PC-3 (cell line): ENCODE measurements at places on chromosomes 2 and 18. TPM values are rescaled to one million over a fixed set of nuclear protein-coding genes. Genes with fewer than 3 reads are reported as not detected.

- no peak for DNase-seq
These were observed 6.0 kb upstream of the HIBCH start for GRCh38 chr2:190325588-190325987.

DNA sequence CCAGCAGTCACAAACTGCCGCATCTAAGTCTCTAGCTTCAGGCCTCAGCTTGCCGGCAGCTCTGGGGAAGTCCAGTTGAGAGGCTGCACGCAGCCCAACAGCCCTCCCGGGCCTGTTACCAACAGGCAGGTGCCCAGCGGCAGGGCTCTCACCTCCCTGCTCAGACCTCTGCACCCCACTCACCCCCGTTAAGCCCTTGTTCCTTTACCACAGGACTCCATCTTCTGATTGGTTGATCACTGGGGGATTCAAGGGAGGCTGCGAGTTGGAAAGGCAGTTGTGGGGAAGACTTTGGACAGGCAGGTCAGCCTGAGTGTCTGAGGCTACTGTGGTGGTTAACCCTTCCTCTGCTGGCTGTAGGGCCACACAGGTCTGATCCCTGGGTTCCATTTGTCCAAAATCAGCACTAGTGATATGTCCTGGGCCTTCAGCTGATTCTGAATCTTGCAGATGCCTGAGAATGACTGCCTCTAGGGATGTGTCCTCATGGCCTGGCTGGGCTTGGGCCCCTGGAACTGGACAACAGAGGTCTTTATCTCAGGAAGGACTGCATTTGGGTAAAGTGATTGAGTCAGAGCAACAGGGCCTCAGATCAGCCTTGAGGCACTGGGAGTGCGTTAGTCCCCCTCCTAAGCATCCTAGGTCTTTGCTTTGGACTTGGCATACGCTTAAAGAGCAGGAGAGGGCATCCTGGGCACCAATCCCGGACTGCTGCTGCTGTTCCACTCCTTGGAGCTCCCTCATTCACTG lies 88.4 kb downstream of the APOB start:
- no peak for DNase-seq

GRCh38 chr18:12645751-12646203 lies 12.1 kb downstream of the SPIRE1 start:
- peak; percentile 38 for DNase-seq

DNA sequence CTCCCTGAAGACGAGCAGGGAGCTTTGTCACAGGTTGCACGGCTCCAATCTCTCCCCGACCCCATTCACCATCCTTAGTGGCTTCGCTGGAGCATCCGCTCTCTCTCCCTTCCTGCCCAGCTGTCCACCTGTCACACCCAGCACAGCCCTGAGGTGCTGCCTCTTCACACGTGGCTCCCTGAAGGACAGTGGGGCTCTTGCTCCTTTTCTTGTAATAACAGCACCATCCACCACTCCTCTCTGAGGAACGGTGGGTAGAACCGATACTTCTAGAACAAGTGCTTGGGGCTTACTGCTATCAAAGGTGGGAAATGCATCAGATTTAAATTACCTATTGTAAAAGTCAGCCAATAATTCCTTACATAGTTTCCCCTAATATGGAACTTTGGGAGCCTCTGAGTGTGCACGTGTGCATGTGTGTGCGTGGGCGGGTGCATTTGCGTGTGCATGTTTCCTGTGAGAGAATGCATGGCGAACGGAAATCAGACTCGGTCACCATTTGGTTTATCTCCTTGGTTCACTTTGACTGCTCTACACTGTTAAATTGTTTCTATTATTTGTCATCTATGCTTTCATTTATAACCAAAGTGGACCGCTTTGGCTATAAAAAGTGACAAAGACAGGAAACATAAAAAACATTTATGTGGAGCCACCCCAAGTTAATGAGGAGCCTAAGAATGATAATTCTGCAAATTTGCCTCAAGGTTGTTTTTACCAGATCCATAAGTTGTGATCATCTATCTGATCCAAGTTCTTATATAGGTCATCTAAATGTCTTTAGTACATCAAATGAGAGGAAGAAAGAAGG lies 39.1 kb downstream of the KLHL29 start:
- DNase-seq, result no peak

DNA sequence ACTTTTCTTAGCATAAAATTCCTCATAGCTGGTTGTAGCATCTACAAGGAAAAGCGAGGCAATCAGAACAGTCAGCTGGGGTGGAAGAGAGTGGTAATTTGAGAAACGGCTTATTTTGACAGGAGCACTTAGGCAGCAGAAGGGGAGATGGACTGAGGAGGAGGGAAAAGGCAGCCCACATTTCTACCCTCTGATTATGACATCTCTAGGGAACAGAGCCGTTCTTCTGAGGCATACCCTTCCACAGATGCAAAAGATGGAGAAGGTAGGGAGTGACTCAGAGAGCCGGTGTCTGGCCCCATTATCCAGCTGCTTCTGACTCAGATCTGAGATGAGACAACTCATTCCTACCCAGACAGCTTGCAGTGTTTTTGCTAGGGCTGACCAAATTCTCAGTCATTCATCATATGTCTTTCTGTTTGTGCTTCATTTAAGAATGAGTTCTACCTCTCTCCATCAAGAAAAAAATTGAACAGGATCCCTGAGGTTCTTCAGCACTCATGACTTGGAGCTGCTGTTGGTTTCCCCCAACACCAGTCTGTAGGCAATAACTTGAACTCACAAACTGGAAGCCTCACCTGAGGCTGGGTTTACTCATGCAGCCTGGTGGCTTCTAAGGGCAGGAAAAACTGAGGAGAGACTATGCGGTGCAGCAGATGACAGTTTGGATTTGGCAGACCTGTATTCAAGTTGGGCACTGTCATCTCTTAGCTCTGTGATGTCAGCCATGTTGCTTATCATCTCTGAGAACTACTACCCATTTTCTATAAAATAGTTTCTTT lies 15.9 kb upstream of the SEC11C start:
- peak; percentile 66 for DNase-seq

DNA sequence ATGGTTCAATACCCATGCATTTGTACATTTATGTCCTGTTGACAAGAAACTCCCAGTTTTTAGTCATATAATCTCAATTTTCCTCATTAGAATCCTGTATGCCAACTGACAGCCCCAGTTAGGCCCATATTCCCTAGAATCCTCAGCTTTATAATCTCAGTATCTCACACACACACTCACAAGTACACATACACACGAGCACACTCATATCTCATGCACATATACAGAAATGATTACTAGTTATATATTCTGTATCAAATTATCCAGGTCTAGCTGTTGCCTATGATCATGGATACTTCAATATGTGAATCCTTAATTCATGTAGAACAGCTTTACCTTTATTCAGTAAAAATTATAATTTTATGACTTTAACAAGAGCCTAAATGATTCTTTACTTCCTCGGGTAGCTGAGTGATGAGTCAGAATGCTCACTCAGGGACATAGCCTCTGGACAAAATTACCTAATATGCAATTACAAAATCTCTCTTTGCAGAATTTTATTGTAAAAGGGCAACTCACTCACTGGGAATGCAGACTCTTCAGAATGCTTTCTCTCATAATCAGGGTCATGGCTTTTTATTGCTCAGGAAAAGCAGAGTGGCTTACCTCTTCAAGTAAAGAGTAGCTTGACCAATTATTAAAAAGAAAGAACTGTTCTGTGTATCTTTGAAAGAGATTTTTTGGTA lies 193.6 kb upstream of the PIK3C3 start:
- DNase-seq, result peak; percentile 80

DNA sequence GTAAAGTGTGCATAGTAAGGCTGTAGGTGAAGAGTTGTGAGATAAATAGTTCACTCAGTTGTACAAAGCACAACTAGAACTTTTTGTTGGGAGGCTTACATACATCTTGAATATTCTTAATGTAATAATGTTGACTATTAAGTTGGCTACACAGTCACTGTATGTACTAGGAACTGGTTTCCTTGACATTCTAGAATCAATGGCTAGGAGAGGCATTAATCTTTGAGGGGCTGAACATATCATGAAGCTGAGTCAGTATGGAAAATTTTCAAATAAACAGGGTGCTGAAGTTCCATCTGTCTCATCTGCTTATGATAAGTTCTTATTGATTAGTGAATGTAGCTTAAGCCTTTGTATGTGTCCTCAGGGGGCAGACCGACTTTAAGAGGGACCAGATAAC lies 23.4 kb downstream of the METTL21A start:
- no peak for DNase-seq

DNA sequence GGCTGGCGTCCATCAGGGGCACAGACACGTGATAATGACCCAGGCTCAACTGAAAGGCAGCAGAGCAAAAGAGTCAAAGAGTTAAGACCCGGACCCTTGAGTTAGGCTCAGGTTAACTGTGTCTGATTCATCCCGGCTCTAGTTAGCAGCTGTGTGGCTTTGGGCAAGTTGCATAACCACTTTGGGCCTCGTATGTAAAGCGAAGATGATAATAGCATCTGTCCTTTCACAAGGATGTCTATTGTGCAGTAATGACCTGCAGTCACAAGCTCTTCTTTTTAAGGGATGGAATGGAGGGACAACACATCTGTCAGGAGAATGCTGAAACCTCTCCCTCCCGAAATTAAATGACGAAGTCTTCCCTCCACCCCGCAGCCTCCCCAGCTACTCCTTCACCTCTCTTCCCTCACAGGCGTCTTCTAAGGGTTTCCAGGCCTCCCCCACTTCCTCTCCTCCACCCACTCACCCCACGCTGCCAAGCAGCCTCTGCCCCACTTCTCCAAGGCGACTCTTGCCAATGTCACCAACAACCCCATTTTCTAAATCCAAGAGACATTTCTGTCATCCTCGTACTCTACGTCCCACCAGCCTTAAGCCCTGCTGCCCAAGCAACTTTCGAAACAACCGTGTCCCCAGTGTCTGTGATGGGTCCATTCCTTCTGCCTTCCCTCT lies 135.1 kb upstream of the ID2 start:
- DNase-seq, result no peak

The MYOM1 gene
- 0.07 and 0.12 TPM in 2 replicates for total RNA-seq

The IL36RN gene
- 0.36 TPM in 1 of 2 replicates, not detected in the other for total RNA-seq

GRCh38 chr2:134564549-134564948 lies 154.3 kb downstream of the TMEM163 start:
- peak; percentile 62 for DNase-seq

DNA sequence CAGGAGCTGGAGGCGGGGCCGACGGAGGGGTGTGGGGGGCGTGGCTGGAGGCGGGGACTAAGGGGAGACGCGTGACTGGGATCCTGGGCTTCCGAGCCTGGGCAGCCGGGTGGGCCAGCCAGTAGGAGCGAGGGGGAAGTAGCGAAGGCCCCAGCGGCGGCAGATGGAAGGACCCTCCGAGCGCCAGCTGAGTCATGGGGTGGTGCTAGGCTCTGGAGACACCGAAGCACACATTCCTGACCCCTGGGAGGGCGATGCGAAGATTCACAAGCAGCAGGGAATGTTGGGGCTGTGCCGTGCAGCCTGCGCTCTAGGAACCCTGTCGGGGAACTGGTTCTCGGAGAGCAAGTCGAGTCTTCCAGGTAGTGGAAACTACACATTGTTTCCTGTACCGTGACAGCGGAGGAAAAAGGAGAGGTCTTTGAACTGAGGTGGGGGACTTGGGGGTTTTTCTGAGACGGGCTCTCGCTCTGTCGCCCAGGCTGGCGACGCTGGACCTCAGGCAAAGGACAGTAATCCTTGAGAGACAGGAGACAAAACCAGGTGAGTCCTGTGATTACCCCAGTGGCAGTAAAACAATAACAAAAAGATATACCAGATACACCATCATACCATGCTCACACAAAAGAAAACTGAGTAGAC lies 650 bp upstream of the AFG3L2 start:
- no peak for DNase-seq

The LIMS2 gene
- 4.6 and 5.0 TPM in 2 replicates for total RNA-seq

- no peak for DNase-seq
These were observed 59.4 kb downstream of the STK39 start for GRCh38 chr2:168188002-168188401.

GRCh38 chr2:169361706-169362117 lies 622 bp downstream of the LRP2 start:
- no peak for DNase-seq

GRCh38 chr2:71181316-71181715 lies 45.6 kb downstream of the PAIP2B start:
- DNase-seq, result peak; percentile 75

DNA sequence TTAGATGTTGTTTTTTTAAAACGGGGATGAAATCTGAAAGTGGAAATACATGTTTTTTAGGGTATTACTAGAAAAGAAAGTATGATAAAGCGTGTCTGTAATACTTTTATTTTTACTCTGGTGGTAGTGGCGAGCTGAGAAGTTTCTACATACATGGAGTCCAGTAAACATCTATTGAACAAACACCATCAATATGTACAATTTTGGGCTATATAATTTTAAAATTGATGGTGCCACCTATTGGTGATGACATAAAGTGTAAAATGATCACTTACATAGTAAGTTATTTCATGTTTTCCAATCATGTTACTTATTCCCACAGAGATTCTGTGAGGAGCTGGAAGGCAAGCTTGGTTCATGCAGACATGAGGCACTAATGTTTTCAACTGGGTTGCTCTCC lies 31.5 kb upstream of the NFE2L2 start:
- DNase-seq, result peak; percentile 57

The MFSD6 gene
- total RNA-seq, result 20.9 and 23.0 TPM in 2 replicates

- DNase-seq, result no peak
These were observed 1312.5 kb downstream of the DSC3 start for GRCh38 chr18:29730073-29730472.

The MATN3 gene
- 1.1 and 1.6 TPM in 2 replicates for total RNA-seq

GRCh38 chr2:131408207-131408606 lies 44.2 kb upstream of the RAB6D start:
- DNase-seq, result no peak

The DCDC2C gene
- not detected in 2 replicates for total RNA-seq

DNA sequence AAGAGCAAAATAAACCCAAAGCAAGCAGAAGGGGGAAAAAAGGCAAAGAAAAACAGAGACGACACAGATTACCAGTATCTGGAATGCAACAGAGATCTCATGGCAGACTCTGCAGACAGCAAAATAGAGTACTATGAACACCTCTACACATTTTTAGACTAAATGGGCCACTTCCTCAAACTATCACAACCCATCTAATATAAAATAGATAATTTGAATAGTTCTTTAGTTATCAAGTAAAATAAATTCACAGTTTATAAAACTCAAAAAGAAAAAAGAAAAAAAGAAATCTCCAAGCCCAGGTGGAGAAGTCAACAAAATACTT lies 16.6 kb downstream of the SESTD1 start:
- no peak for DNase-seq

The FRZB gene
- total RNA-seq, result 0.11 and 0.46 TPM in 2 replicates

The PCARE gene
- not detected in 2 replicates for total RNA-seq

DNA sequence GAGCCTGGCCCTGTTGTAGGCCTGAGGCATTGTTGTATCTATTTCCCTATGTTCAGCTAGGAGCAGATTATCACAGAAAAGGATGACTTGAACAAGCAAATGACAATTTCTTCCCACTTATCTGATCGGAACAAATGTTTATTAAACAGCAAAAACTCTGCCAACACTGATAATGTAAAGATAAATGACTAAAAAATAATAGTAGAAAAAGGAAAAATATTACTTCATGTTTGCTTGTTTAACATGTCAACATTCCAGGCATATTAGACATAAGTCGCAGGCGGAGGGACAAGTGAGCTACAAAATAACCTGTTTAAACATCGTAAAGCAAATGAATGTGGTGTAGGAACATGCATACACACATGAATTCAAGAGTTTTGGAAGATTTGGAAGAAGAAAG lies 257.9 kb downstream of the TMX3 start:
- DNase-seq, result peak; percentile 80

GRCh38 chr2:23283653-23284052 lies 101.3 kb upstream of the KLHL29 start:
- peak; percentile 52 for DNase-seq

The MCEE gene
- 10.9 and 15.3 TPM in 2 replicates for total RNA-seq

- no peak for DNase-seq
These were observed 55.5 kb downstream of the RPIA start for GRCh38 chr2:88746929-88747490.

- no peak for DNase-seq
These were observed 13.6 kb downstream of the STPG4 start for GRCh38 chr2:47141520-47141919.

GRCh38 chr2:203637471-203638167 lies 68.8 kb upstream of the CD28 start:
- no peak for DNase-seq
